ENCODE measurements at places on chromosomes 11 and 22.

GRCh38 chr11:67401495-67402191 is at the start of gene PPP1CA:
TSS of gene PPP1CA (minus strand) at chr11:67401858. CDS start at chr11:67401782, 76 bp downstream.
- DNase-seq = peak; percentile 90

- peak; percentile 65 for DNase-seq
These were observed 36.0 kb upstream of the LDLRAD3 start for GRCh38 chr11:35907648-35908431.

- DNase-seq = peak; percentile 57
These were observed 74.9 kb upstream of the RAG2 start for GRCh38 chr11:36672815-36673450.

DNA sequence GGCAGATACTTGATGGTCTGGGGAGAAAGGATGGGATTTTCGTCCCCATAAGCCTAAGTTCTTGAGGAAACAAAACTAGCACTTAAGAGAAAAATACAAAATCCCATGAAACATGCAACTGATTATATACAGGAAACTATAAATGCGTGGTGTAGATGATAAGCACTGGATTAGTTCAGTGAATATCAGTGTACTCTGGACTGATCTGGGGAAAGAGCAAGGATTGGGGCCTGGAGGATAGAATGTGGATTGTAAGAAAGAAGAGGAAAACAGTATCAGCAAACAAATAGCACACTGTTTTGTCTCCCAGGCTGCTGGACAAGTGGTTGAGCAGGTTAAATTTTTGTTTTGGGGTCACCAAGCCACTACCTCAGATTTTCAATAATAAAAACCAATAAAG is 49.8 kb downstream of the DCUN1D5 start:
- DNase-seq = no peak

DNA sequence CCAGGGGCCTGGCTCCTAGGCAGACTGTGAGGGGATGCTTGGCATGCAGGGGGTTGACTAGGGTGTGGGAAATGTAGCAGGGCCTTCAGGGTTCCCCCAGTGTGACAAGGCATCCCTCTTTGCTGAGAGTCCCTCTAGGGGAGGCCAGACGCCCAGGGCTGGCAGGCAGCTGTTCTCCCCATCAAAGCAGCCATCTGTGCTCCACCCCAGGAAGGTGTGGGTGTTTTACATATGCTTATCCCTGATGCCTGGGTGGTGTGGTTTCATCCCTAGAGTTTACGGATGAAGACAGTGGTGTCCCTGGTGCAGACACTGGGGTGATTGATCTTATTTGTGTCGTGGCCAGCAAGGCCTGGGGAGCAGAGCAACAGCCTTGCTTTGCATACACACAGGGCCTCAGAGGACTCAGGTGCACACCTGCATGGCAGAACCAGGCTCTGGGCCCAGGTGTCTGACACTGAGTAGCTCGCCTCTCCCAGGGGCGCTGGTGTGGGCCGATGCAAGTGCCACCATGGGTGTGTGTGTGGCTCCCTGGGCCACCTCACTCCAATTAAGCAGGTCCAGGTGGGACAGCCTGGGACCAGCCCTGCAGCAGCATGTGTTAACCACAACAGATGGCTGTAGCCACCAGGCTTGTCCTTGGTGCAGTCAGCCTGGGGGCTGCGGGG is 74.2 kb downstream of the MED15 start:
- no peak for DNase-seq

DNA sequence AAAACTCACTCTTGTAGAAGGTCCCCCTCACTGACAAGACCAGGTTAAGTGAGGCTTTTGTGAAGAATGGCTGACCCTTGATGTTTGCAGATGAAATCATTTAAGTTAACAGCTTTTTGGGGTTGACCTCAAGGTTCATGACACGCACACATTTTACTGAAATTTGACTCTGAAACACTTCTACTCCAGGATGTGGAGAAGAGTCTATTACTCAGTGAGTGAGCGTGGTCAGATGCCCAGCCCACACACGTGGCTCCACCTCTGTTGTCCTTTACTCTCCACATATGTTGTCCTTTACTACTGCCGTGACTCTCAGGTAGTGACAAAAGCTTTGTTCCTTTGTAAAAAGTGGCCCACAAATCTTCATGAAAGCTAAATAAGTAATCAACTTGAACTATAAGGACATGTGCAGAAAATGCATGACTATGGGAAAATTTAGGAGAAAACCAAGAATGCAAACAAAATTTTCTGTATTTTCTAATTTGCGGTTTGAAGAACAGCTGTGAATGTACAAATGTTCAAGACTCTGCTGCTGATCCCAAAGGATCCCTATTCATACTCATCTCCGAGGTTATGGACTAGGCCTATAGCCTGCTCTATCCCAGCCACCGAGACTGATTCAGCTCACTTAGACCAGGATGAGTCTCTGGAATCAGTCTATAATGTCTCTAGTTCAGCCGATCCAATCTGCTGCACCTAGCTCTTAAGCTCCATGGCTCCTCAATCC is 22.4 kb downstream of the XRRA1 start:
- DNase-seq = no peak

GRCh38 chr11:92111287-92111686 is 113.3 kb upstream of the FAT3 start:
- peak; percentile 31 for DNase-seq

DNA sequence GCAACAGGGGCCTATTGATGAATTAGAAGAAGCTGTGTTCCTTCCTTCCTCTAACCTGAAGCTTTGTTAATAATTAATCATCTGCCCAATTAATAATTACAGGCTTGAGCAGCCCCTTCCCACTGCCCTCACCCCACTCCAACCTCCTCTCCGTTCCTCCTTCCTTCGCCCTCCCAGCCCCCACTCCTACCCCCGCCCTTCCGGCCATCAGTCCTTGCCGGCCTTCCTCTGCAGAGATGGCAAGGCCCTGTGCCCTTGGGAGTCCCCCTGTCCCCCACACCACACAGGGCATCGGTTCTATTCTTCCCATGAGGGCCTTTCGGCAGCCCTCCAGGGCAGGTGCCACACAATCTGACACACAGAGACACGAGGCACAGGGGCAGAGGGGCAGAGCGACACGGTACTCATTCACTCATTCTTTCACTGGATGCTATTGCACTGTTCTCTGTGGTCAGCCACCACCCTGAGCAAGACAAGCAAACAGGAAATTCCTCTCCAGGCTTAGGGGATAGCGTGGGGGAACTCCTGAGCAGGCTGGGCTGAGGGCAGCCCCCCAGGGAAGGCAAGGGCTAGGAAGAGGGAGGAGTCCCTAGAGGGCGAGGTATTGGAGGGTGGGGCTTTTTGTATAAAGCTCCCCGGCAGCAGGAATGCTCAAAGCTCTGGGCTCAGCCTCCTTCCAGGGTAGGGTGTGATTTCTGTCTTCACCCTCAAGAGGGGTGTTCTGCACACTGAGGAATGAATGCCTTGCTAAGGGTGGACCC is 14.7 kb downstream of the MGAT3 start:
- peak; percentile 23 for DNase-seq

DNA sequence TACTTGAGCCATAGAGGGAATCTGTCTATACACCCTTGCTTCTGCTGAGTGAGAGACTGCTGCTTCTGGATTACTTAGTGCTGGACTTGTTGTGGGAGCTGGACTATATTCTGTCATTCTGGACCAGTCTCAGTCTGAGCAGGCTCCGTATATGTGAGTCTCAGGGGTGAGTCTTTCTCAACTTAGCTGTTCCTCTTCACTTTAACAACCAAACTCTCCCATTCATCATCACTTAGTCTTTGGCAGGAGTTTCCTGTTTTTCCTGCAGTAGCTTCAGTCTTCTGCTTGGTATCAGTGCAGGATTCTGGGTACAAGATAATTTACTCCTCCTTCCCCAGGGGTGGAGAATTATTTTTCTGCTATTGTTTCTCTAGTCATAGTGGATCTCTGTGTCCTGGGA is 779.5 kb downstream of the METTL15 start:
- peak; percentile 19 for DNase-seq

GRCh38 chr11:6695377-6695776 is 12.2 kb upstream of the MRPL17 start:
- no peak for DNase-seq

GRCh38 chr11:76776472-76776871 is 6.7 kb upstream of the TSKU start:
- DNase-seq = no peak

- peak; percentile 61 for DNase-seq
These were observed 14.1 kb downstream of the ZFP91 start for GRCh38 chr11:58592760-58593472.

DNA sequence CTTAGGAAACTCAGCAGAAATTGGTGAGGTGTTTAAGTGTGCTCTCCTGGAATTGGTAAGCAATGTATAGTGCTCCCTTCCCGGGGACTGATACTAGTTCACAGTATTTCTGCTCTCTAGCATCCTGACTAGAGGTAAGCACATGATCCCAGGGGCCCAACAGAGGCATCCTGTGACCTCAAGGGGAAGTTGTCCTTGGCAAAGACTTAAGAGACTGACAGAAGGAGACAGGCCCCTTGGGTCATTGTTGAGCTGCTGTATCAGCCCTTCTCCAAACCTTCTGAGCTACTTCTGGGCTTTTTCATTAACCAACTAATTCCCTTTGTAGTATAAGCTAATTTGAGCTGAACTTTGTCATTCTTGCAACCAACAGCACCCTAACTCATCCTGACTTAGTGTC is 4.3 kb upstream of the TBC1D22A start:
- DNase-seq = no peak

GRCh38 chr11:35458846-35459245 is 39.5 kb upstream of the SLC1A2 start:
- DNase-seq = no peak

GRCh38 chr11:10113852-10114251 is 180.2 kb downstream of the SBF2 start:
- DNase-seq = no peak

All from epithelial cell of esophagus (primary cell).